ENCODE measurements at places on chromosomes 16 and 17. TPM values are rescaled to one million over a fixed set of nuclear protein-coding genes. Genes with fewer than 3 reads are reported as not detected.

SLC6A2 gene
- total RNA-seq, result 0.05 TPM

GRIN2C gene
- total RNA-seq, result 0.26 TPM

HSF5 gene
- not detected for total RNA-seq

POLR2C gene
- 106 TPM for total RNA-seq

CDYL2 gene
- total RNA-seq, result 0.34 TPM

KRT20 gene
- total RNA-seq, result 0.25 TPM

TPSG1 gene
- 0.16 TPM for total RNA-seq

LPO gene
- total RNA-seq, result 0.07 TPM

RAMP2 gene
- total RNA-seq, result 1.2 TPM
